ENCODE measurements at places on chromosomes 16 and 17. TPM values are rescaled to one million over a fixed set of nuclear protein-coding genes. Genes with fewer than 3 reads are reported as not detected.

The KRT25 gene
- total RNA-seq: not detected

The ADAM11 gene
- total RNA-seq: 0.36 TPM

DNA sequence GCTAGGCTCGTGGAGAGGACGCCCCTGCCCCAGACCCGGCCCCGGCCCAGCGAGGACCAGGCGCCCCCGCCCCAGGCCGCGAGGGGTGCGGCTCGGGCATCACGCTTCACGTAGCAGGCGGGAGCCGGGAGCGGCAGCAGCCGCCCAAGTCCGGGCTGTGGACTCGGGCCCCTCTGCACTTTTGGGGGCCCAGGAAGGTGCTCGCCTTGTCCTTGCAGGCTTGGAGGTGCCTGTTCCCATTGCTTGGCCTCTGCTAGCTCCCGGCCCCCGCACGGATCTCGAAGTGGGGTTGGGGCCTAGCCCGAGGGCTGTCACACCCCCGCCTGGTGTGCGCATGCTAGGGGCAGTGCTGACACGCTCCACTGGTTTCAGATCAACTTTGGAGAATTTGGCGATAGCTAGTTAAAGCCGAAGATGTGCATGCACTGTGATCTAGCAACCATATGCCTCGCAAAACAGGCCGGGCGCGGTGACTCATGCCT lies 55.7 kb downstream of the WSB1 start:
- DNase-seq: no peak

GRCh38 chr16:72284042-72284789 lies 112.3 kb upstream of the PMFBP1 start:
- no peak for DNase-seq

DNA sequence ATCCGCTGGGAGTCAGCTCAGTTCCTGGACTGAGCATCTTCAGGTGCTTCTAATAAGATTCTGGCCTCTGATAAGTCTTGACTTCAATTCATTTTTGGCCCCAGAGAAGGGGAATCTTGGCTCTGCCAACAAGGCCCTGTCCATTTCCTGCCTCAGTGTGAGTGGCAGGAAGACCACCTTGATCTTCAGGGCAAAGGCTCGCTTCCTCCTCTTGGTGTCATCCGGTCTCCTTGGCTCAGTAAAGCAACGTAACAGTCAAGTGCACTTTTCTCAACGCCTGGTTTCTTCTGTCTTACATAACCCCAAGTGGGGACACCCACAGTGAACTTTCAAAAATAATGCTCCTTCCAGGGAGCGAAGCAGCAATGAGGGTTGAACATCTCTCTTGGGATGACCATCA lies 169.8 kb downstream of the PRKCB start:
- DNase-seq: no peak

GRCh38 chr16:66115373-66115772 lies 251.1 kb upstream of the CDH5 start:
- no peak for DNase-seq

DNA sequence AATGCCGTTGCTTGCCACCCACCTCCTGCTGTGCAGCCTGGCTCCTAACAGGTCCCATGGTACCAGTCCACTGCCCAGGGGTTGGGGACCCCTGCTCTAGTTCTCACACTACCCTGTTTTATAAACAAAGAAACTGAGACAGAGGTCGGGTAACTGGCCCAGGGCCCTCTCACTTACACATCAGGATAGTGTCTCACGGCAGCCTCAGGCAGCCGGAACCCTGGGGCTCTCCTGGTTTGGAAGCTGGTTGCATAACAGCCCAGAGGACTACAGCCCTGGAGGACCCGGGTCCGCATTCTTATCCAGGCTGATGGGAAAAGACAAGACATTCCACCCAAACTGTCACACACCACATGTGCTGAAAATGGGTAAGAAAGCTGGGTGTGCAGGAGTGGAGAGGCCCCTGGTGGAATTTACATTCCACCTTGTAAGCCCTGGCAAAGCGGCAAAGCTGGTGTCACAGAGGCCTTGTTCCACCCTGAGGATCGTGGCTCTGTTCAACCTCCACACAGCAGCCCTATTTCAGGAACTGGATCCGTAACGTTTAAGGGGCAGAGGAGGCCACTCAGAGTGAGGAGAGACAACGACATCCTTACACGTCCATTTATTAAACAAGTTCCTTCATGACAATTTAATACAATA lies 9.8 kb downstream of the CMTM3 start:
- DNase-seq: no peak

DNA sequence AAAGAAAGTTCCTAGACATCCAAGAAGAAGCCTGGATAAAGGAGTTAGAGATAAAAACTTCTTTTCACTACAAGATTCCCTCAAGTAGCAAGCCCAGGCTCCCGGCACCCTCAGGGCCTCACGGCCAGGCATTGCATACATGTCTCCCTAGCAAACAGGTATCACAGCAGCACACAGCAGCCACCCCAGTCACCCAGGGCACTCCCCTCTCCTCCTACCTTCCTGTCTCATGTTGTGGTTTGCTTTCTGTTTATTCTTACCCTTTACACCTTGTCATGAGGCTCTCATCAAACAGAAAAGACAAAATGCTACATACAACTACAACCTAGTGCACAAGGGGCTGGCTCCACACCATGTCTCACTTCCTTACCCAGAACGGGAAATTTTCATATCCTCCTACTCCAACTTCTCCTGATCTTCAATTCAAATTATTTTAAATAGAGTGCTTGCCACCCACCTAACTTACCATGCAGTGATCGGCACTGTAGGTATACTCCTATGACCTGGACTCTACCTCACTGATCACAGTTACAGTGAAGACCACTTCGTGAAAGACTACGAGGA lies 42.7 kb downstream of the XPO6 start:
- DNase-seq: no peak

DNA sequence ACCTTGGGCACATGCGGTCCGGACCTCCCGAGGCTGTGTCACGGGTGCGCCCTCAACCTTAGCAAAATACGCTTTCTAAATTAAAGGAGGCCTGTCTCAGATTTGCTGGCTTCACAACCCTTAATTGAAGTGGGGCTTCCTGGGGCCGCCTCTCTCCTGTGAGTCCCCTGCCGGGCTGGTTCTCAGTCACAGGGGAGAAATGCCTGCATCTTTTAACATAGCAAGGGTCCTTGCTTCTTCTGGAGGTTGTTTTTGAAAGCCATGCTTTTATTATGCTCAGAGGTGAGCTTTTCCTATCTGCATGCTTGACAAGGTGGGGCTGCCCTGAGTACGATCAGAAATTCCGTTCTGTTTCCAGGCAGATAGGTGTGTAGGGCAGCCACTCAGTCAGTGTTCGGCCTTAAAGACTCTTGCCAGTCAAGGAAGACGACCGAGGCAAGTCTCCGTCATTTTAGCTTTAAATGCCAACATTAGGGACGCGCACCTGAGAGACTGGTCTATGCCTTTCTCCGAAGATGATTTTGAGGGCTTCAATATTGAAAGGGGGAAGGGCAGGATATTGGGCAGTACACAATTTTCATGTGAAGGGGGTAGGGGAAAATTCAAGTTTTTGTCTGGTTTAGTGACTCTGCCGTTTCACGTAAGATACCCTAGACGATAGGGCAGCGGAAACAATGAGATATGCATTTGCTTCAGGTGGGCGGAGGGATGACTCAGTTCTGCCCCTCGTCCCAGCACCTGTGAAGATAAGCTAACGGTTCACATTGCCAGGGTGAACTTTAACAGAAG lies 5.5 kb upstream of the SLC7A5 start:
- no peak for DNase-seq

- DNase-seq: no peak
Measured at GRCh38 chr17:52030052-52030451, 128.5 kb downstream of the CA10 start.

DNA sequence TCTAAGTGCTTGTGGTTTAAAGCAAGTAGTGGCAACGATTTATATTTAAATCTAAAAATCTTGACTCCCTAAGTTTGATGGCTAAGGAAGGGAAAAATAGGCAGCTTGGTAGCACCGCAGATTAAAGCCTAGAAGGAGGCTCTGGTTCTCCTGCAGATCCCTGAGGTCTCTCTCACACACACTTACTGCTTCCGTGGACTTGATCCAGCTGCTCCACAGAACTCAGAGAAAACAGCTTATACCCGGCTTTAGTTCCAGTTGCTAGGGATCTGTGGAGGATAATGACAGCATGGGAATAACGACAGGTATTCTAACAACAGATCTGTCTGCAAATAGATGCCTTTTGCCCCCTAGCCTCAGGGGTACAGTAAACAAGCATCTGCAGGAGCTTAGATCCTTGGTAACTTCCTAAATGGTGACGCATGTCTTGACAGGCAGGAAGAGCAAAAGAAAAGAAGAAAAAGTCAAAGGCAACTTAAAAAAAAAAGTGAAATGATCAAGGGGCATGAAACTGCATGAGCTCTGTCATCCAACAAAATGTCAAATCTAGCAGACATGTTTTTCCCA lies 4.5 kb downstream of the WIPI1 start:
- DNase-seq: no peak

DNA sequence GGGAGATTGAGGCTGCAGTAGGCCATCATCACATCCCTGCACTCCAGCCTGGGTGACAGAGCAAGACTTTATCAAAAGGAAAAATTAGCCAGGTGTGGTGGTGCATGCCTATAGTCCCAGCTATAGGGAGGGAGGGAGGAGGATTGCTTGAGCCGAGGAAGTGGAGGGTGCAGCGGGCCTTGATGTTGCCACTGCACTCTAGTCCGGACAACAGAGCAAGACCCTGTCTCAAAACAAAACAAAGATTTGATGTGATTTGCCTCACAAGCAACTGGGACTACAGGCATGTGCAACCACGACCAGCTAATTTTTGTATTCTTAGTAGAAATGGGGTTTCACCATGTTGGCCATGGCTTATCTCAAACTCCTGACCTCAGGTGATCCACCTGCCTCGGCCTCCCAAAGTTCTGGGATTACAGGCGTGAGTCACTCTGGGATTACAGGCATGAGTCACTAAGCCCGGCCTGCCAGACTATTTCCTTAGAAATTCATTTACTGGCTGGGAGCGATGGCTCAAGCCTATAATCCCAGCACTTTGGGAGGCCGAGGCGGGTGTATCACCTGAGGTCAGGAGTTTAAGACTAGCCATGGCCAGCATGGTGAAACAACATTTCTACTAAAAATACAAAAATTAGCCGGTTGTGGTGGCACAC lies 11.5 kb downstream of the UBE2G1 start:
- no peak for DNase-seq

GRCh38 chr17:3892095-3892998 lies 506 bp downstream of the CAMKK1 start:
- peak; percentile 68 for DNase-seq

- no peak for DNase-seq
Measured at GRCh38 chr17:15494821-15495220, 27.4 kb upstream of the CDRT4 start.

- DNase-seq: no peak
Measured at GRCh38 chr16:20871941-20872815, 28.0 kb downstream of the DCUN1D3 start.

DNA sequence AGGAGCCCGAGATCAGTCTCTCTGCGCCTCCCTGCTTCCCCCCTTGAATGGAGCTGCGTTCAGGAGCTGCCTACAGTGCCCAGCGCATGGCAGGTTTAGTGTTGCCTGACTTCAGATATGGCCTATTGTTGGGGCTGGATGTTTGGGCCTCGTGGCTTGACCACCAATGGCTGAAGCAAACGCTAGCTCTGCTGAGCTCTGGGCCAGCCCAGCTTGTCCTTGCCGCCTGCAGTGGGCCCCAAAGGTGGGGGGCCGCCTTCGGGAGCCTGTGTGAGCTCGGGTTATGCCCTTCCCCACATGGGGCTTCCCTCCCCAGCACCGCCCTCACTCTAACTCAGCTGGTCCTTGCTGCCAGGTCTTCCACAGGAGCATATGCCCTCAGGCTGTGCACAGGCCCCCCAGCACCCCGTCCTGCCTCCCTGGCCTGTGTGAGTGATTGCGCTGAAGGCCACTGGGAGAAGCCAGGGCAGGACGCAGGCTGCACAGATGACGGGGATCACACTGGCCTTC lies 2.0 kb upstream of the METTL26 start:
- DNase-seq: no peak

DNA sequence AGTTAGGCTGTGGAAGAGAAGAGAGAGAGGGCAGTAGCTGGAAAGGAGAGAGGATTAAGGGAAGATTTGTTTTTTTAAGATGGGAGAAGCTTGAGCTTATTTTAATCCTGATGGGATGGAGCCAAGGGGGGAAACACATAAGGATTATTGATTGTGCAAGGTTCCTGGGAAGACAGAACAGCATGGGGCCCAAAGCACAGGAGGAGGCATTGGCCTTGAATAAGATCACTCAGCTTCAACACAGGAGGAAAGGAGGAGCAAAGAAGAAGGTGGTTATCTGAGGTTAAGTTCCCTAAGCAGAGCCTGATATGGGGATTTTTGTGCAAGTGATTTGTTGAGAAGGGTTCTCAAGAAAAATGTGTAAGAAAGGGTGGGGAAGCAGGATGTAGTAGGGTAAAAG lies 169.8 kb downstream of the ABCC12 start:
- no peak for DNase-seq

GRCh38 chr17:45265821-45266220 lies 3.9 kb upstream of the SPATA32 start:
- DNase-seq: peak; percentile 93

DNA sequence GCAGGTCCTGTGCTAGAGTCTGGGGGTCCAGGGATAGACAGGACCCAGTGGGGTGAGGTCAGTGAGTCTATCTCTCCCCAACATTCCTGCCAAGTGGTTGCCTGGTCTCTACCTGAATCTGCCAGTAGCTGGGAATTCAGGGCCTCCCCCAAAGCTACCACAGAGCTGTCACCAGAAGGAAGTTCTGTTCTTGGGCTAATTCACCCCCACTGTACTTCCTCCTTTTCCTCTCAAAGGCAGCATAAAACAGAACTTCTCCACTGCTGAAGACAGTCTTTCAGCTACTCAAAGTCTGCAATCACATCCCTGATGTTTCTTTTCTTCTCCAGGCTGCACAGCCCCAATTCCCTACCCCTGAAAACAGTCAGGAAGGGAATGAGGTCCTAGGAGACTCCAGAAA lies 8.7 kb downstream of the CAMTA2 start:
- DNase-seq: no peak

- peak; percentile 29 for DNase-seq
Measured at GRCh38 chr17:17236295-17237025, 508 bp downstream of the FLCN start.

- DNase-seq: peak; percentile 21
Measured at GRCh38 chr16:4435337-4436067, 9.8 kb downstream of the DNAJA3 start.

DNA sequence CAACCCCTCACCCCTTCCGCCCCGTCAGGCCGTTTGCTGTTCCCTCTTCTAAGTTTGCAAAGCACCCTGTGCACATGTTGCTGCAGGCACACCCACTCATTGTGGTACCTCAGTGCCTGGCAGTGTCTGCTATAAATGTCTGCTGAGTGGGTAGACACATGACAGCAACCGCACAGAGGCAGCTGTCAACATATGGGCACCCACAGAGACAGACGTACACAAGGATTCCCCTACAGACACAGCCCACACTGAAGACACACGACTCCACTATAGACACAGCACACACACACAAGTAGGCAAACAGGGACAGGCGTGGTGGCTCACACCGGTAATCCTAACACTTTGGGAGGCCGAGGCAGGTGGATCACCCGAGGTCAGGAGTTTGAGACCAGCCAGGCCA lies 17.8 kb upstream of the CRK start:
- no peak for DNase-seq

DNA sequence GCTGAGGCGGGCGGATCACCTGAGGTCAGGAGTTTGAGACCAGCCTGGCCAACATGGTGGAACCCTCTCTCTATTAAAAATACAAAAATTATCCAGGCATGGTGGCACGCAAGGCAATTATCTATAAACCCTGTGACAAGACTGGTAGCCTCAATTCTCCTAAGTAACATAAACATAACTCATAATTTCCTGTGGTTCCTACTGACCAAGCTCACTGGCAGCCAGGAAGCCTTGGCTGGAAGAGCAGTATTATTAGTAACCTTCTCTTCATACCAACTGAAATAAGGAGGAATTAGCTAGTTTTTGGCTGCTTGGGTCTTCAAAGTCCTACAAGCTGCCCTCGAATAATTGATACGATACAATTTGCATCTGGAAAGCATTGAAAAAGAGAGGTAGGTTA lies 31.6 kb upstream of the LRRC37A3 start:
- peak; percentile 11 for DNase-seq
